AG08396 (cell line): ENCODE measurements at places on chromosomes 1 and 21.
A peak's percentile ranks its signal among the peaks of the same experiment; 100 is the strongest.

GRCh38 chr1:163604896-163605295 lies 283.1 kb downstream of the NUF2 start:
- DNase-seq, result no peak

- no peak for DNase-seq
Measured at GRCh38 chr1:25916460-25916859, 10.2 kb upstream of the STMN1 start.

DNA sequence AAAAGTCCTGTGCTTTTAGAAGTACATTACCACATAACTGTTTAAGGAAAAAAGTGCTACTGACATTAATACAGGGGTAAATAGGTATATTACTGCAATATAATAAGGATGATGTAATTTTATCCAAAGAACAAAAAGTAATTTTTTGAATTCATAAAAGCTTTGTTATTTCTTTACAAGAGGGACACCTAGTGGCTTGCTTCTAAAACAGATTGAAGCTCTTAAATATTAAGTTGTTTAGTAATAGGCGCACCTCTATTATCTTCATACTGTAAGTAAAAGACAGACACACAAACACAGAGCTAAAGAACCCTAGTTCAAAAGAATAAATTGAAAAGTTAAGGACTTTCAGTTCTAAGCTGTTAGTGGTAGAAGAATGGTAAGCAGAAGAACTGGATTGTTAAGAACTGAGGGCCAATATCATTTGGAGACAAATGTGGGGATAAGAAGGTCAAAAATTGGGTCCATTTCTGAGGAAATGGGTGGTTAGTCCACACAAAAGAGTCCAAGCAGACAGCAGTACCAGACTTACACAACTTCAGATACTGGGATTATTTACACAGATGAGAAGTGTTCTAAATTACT lies 15.4 kb downstream of the ZNHIT6 start:
- DNase-seq, result no peak

- no peak for DNase-seq
Measured at GRCh38 chr1:106680776-106681344, 375.6 kb upstream of the PRMT6 start.

GRCh38 chr1:246104927-246105326 lies 402.2 kb downstream of the SMYD3 start:
- DNase-seq, result no peak

GRCh38 chr21:27680181-27680580 lies 713.3 kb upstream of the ADAMTS5 start:
- DNase-seq, result no peak

- no peak for DNase-seq
Measured at GRCh38 chr1:13469343-13469742, 44.5 kb downstream of the LRRC38 start.

- no peak for DNase-seq
Measured at GRCh38 chr21:23690316-23690715, 1917.0 kb downstream of the MRPL39 start.

DNA sequence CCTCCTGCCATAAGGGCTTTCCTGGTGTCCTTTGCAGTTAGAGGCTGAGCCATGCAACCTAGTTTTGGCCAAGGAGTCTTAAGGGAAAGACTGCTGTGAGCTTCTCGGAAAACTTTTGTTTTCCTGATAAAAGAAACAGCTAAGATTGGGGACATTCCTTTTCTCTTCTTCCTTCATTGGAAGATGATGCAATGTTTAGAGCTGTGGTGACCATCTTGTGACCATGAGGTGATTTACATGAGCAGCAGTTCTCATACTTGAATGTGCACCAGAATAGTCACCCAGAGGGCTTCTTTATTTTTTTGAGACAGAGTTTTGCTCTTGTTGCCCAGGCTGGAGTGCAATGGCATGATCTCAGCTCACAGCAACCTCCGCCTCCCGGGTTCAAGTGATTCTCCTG lies 20.4 kb upstream of the SMAP2 start:
- no peak for DNase-seq

DNA sequence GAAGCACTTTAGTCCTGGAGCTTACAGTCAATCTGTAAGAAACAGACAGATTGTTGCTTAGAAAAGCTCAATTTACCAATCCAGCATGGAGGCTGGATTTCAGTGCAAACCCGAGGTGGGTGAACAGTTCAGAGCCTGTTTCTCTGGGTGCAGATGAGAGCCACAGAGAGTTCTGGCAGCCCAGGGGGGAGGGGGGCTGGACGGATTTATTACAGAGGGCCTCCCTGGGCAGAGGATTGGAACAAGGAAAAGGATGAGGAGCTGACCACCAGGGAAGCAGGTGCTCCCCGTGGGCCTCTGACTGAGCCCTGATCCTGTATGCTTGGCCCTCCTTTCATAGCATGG lies 38.0 kb upstream of the EPS8L3 start:
- no peak for DNase-seq

GRCh38 chr1:41291195-41291594 lies 49.1 kb upstream of the SCMH1 start:
- no peak for DNase-seq

DNA sequence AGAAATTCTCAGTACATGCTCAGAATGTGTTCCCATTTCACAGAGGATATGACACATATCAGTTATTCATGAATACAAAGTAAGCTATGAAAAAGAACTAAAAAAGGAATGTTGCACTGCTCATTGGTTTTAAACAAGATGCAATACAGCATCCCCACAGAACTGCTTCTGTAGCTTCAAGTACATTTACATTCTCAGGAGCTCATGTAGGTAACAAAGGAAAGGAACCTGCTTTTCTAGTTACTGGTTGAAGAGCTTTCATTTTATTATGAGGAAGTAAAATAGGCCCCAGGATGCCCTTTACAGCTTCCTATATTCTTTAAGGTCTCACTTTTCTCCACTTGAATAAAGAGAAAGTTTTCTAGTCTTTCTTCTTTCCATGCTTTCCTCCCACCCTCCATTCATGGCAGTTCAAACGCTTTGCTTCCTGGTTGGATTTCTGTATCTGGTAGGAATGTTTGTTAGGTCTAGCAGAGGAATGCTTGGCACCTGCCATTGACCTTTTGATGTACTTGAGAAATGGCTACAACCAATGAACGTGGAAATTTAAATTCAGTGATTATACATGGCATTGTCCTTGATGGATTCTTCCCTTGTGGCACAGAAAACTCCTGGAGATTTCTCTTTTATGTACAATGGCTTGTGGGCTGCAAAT lies 27.1 kb upstream of the KCNK2 start:
- DNase-seq, result no peak

DNA sequence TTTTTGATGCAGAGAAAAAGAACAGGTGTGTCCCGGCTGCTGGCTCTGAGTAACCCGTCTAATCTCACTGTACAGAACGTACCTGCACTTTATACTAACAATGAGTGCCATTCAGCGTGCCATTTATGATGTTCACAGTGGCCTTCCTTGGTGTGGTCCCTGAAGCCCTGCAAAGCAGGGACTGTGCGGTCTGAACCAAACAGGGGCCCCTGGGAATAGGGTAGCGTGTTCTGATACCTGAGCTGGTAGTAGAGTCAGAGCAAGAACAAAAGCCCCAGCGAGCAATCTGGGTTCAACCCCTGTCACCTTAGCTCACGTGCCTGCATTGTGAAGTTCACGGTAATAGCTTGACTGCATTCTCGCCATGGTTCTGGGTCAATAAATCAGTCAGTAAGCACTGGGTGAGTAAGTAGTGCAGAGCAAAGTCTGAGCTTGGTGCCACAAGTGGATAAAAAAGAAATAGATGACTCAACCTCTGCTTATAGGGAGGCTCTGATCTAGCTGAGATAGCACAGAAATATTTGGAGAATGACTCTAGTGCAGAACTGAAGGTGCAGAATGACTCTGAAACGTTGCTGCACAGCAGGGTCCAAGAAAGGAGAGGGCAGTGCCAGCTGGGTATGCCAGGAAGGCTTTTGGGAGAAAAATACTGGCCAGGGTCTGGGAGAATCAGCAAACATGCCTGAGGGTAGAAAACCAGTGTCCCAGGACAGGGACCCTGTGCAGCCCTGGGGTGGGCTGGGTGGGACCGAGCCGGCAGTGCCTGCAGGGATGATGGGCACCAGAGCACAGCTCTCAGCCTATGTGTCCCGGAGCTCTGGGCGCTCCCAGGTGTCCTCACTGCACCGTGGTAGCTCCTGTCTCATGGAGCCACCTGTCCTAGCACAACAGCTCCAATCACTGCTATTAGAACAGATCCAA lies 125.9 kb downstream of the RHOU start:
- DNase-seq, result peak; percentile 82

DNA sequence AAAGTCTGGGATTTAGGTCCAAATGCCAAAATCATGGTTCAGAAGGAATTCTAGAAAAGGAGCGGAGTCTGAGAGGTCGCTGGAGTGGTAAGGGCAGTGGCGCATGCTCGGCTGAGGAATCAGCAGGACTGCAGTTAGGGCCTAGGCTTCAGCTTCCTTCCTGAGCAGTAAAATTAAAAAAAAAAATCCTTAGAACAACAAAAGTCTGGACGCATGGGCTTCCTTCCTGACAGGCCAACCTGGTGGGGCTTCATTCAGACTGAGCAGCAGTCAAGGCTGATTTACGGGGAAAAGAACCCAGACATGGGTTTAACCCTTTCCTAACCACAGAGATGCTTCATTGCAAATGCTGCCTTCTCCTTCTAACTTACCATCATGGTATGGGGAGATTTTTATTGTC lies 17.1 kb downstream of the RNF220 start:
- no peak for DNase-seq

GRCh38 chr1:59041646-59042277 lies 255.1 kb upstream of the FGGY start:
- no peak for DNase-seq

GRCh38 chr1:53438427-53439336 lies 20.5 kb upstream of the DMRTB1 start:
- no peak for DNase-seq

DNA sequence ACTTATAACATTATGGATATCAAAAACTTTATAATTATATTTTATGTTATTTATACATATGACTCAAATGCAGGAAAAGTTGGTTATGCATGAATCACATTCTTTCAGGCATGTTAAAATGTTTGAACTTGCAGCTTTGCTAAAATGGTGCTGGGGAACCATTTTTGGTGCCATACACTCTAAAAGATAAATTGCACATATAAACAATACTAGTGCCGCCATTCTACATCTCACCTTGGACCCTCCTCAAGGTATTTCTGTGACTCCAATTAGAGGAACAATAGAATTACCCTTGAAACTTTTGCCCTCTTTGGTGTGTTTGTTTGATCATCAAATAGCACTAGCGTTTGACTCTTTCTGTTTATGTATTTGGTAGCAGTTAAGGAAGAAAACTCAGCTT lies 997 bp downstream of the PRKACB start:
- DNase-seq, result no peak
